ENCODE measurements at places on chromosomes 3 and 15. TPM values are rescaled to one million over a fixed set of nuclear protein-coding genes. Genes with fewer than 3 reads are reported as not detected.

Gene OCA2
- not detected for total RNA-seq

Gene RPL22L1
- total RNA-seq, result 205 TPM

DNA sequence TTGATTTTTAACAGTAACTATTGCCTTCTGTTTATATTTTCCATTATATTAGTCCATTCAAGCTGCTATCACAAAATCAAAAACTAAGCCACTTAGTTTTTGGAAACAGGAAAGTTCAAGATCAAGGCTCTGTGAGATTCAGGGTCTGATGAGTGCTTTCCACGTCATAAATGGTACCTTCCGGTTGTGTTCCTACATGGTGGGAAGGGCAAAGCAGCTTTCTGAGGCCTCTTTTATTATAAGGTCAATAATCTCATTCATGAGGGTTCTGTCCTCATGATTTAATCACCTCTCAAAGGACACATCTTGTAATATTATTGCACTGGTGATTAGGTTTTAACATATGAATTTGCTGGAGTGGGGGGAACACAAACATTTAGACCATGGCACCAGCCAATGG, 152.0 kb downstream of the VGLL3 start:
- no peak overlapping the region for H3K4me3 ChIP-seq
- DNase-seq, result no peak
- H3K36me3 ChIP-seq, result no peaks in the 10 kb centered on the region
- H3K27me3 ChIP-seq, result no peaks in the 10 kb centered on the region

DNA sequence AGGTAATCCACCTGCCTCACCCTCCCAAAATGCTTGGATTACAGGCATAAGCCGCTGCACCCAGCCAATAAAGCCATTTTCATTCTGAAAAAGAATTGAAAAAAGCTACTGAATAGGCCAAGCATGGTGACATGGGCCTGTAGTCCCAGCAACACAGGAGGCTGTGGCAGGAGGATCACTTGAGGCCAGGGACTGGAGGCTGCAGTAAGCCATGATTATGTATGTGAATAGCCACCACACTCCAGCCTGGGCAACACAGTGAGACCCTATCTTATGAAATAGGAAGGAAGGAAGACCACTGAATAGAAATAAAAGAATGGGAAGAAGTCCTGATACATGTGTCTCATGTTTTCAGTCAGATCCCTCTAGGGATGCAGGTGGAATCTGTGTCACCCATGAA, 36.0 kb upstream of the SEMA4B start:
- peak overlapping the region; percentile 25 for H3K4me3 ChIP-seq
- H3K27ac ChIP-seq, result peak overlapping the region; percentile 66
- peaks cover 30% of the 10 kb centered on the region for H3K4me1 ChIP-seq
- DNase-seq, result no peak

Gene SMCO1
- total RNA-seq, result not detected

Gene PLA2G4E
- 0.12 TPM for total RNA-seq

- no peak overlapping the region for H3K4me3 ChIP-seq
- H3K27me3 ChIP-seq, result no peaks in the 10 kb centered on the region
- no peak overlapping the region for H3K27ac ChIP-seq
- DNase-seq, result no peak
- H3K36me3 ChIP-seq, result no peaks in the 10 kb centered on the region
Observed at GRCh38 chr15:100667405-100668347, 65.3 kb downstream of the ASB7 start.

GRCh38 chr3:30847592-30847991, 46.9 kb downstream of the GADL1 start:
- DNase-seq, result no peak
- H3K4me1 ChIP-seq, result no peaks in the 10 kb centered on the region
- H3K27ac ChIP-seq, result no peak overlapping the region
- no peak overlapping the region for H3K4me3 ChIP-seq

Gene CPA3
- total RNA-seq, result not detected

- peaks cover 4% of the 10 kb centered on the region for H3K36me3 ChIP-seq
- no peak overlapping the region for H3K27ac ChIP-seq
- H3K4me1 ChIP-seq, result no peaks in the 10 kb centered on the region
- no peak overlapping the region for H3K4me3 ChIP-seq
Observed at GRCh38 chr15:54089776-54090175, 111.5 kb downstream of the UNC13C start.

Gene TNNC1
- 0.61 TPM for total RNA-seq

GRCh38 chr15:81752546-81752942, 293.3 kb downstream of the MEX3B start:
- peaks cover 25% of the 10 kb centered on the region for H3K4me1 ChIP-seq
- H3K27me3 ChIP-seq, result no peaks in the 10 kb centered on the region
- H3K27ac ChIP-seq, result peak overlapping the region; percentile 33
- no peaks in the 10 kb centered on the region for H3K36me3 ChIP-seq
- H3K4me3 ChIP-seq, result no peak overlapping the region

DNA sequence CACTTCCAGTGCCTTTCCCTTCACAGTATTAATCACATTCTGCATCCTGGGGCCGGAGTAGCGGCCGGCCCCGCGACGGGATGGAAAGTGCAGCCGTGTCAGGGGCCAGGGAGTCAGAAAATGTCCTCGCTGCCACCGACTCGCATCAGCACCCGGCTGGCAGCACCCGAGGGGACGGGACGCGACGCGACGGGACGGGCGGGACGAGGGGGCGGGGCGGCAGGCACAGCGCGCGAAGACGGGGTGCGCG, 353 bp downstream of the ATG3 start:
- H3K4me3 ChIP-seq, result peak overlapping the region; percentile 96
- no peak for DNase-seq

- peak; percentile 12 for DNase-seq
- no peaks in the 10 kb centered on the region for H3K27me3 ChIP-seq
- no peak overlapping the region for H3K27ac ChIP-seq
- no peaks in the 10 kb centered on the region for H3K36me3 ChIP-seq
Observed at GRCh38 chr15:99507504-99508310, 58.1 kb upstream of the MEF2A start.

DNA sequence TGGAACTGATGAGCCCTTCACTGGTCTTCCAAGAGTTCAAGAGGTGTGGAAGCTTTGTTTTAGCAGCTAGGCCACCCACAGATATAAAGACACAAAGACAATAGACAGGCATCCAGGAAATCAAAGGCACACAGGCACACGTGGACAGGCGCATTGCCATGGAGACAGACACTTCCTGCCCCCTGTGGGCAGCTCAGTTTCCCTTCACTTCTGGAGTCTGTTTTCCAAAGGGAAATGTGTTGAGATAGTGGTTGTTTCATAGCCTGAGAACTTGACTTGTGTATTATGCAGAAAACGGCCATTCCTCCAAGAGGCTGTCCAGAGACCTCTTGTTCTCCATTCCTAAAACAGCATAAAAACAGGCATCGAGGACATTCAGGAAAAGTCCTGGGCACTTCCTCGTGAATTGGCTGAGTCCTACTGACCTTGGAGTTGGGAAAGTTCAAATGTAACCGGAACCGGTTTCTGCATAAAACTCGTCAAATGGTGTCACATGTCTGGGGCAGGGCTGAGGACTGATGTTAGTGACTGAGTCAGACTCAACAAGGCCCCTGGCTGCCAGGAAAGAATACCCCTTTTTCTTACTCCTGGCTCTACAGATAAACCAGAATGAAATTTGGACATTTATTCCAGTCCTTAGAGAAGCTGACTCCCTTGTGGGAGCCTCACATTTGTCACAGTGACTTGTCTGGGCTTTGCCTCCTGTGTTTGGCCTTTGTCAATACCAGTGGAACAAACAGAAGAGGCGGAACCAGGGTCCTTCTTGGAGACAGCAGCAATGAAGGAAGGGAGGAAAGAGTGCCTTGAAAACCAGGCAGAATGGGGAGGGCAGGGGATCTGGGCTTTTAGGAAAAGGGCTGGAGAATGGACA, 1.3 kb downstream of the ALPK3 start:
- H3K27ac ChIP-seq, result no peak overlapping the region
- H3K4me1 ChIP-seq, result no peaks in the 10 kb centered on the region
- H3K36me3 ChIP-seq, result no peaks in the 10 kb centered on the region
- no peak for DNase-seq

DNA sequence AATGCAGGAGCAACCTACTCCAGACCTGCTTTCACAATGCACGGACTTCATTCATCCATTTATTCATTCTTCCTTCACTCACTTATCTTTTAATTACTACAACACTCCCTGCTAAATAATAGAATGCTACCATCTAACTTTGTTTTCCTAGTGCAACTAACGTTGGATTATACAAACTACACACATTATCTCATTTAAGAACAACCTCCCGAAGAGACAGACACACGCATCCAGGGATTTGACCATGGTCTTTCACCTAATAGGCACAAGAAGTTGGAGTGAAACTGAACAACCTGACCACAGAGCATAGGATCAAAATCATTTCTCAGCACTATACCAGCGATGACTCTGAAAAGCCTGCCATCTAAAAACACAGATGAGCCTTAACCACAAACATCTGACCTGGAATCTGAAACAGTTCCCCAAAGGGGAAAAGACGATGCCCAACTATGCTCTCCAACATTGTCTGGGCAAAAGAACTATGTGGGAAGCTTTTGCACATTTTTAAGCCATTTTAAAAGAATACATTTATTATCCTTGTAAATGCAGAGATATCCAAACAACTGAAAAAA, 21.0 kb downstream of the ZNF385D start:
- H3K4me1 ChIP-seq, result peaks cover 5% of the 10 kb centered on the region
- DNase-seq, result no peak
- no peak overlapping the region for H3K27ac ChIP-seq

DNA sequence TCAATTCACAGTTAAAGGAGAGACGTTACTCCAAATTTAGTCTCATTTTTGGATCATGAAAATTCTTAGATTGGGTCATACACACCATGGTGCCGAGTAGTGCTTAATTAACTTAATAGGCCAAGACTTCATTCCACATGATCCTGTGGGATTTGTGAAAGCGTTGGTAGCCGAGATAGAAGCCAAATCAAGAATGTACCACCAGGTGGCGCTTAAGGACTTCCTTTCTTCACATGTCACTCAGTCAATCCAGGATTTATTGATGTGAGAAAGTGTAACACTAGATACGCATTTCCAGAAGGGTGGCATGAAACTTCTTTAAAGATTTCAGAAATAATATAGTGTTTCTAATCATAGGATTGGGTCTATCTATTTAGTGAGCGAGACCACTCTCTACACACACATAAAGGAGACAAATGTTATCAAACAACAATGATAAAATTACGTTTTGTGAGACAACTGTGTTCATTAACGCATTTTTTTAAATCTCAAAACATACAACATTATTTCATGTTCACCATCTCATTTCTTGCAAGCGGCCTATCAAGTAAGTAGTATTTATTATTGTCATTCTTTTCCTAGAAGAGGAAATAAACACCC, 436.1 kb downstream of the CHL1 start:
- H3K36me3 ChIP-seq, result no peaks in the 10 kb centered on the region
- peaks cover 32% of the 10 kb centered on the region for H3K27me3 ChIP-seq
- no peak overlapping the region for H3K4me3 ChIP-seq
- H3K27ac ChIP-seq, result no peak overlapping the region
- DNase-seq, result peak; percentile 58
- H3K4me1 ChIP-seq, result no peaks in the 10 kb centered on the region

Gene TRIM42
- total RNA-seq, result not detected

DNA sequence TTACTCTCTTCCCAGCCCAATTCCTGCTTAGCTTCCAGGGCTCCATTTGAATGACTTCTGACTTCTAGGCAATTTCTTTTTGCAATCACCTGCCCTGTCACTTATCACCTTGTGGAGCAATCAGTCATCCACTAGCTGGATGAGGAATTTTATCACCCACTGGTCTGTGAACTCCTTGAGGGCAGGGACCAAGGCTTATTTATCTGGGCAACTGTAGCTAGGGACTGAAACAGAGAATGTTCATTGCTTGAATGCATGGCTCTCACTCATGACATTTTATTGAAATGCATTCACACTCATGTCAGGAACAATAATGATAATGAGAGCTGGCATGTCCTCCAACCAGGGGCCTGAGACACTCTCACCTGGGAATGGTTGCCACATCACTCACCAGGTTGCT, 15.5 kb downstream of the TNFAIP8L3 start:
- no peak overlapping the region for H3K27ac ChIP-seq
- H3K4me1 ChIP-seq, result peaks cover 33% of the 10 kb centered on the region
- peaks cover 16% of the 10 kb centered on the region for H3K36me3 ChIP-seq
- DNase-seq, result no peak
- no peaks in the 10 kb centered on the region for H3K27me3 ChIP-seq

GRCh38 chr3:197475997-197476525, 79.7 kb downstream of the BDH1 start:
- peaks cover 25% of the 10 kb centered on the region for H3K4me1 ChIP-seq
- no peaks in the 10 kb centered on the region for H3K36me3 ChIP-seq
- no peak overlapping the region for H3K4me3 ChIP-seq
- no peaks in the 10 kb centered on the region for H3K27me3 ChIP-seq
- H3K27ac ChIP-seq, result no peak overlapping the region
- peak; percentile 36 for DNase-seq

Gene GUCA1C
- not detected for total RNA-seq

DNA sequence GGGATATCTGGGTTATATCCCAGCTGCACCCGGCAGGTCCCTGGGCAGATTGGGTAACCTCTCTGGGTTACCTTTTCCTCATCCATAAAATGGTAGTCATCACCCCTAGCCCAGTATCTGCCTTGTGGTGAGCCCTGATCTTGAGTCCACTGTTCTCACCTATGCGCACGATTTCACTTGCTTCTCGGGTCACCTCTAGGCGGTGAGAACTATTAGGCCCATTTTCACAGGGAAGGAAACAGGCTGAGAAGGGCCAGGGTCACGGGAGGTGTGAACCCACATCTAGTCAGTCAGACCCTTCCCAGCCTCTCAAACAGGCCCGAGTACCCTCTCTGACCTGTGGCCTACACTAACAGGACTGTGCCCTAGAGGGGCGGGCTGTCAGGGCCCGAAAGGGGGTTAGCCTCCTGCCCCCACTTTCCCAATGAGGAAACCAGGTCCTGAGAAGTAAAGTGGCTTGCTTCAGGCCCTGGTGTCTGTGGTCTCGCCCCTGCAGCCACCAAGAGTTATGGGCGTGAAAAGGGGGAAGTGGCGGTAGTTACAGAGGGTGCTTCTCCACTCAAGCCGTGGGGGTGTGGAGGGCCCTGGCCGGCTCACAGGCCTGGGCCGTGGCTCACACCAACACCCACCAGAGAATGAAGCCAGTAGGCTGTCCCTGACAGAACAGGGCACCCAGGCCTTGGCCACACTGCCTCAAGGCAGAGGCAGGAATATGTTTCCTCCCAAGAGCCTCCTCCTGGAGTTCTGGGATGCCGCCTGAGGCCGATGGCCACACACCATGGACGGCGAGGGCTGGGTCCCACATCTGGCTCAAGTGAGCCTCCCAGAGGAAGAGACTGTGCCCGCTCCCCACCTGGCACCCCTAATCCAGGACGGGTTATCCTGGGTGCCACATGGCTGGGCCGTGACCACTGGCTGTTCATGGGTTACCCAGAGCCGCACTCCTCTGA, 19.5 kb downstream of the PSTPIP1 start:
- no peaks in the 10 kb centered on the region for H3K27me3 ChIP-seq
- peak overlapping the region; percentile 14 for H3K27ac ChIP-seq
- no peak overlapping the region for H3K4me3 ChIP-seq
- no peaks in the 10 kb centered on the region for H3K4me1 ChIP-seq
- DNase-seq, result no peak

Gene TUSC7
- total RNA-seq, result not detected

- no peak overlapping the region for H3K27ac ChIP-seq
- H3K4me1 ChIP-seq, result peaks cover 9% of the 10 kb centered on the region
- no peak for DNase-seq
- peaks cover 21% of the 10 kb centered on the region for H3K36me3 ChIP-seq
- H3K27me3 ChIP-seq, result no peaks in the 10 kb centered on the region
Observed at GRCh38 chr15:99721104-99721778, 12.0 kb downstream of the LYSMD4 start.

All from MCF 10A (cell line).